ENCODE measurements at places on chromosomes 5 and 9.

- no peak for DNase-seq
Observed at GRCh38 chr5:114977979-114978573, 191.6 kb downstream of the TRIM36 start.

GRCh38 chr5:155773680-155774079, 553.3 kb upstream of the SGCD start:
- no peak for DNase-seq

- DNase-seq: peak; percentile 80
Observed at GRCh38 chr5:88675708-88676636, 207.0 kb downstream of the MEF2C start.

DNA sequence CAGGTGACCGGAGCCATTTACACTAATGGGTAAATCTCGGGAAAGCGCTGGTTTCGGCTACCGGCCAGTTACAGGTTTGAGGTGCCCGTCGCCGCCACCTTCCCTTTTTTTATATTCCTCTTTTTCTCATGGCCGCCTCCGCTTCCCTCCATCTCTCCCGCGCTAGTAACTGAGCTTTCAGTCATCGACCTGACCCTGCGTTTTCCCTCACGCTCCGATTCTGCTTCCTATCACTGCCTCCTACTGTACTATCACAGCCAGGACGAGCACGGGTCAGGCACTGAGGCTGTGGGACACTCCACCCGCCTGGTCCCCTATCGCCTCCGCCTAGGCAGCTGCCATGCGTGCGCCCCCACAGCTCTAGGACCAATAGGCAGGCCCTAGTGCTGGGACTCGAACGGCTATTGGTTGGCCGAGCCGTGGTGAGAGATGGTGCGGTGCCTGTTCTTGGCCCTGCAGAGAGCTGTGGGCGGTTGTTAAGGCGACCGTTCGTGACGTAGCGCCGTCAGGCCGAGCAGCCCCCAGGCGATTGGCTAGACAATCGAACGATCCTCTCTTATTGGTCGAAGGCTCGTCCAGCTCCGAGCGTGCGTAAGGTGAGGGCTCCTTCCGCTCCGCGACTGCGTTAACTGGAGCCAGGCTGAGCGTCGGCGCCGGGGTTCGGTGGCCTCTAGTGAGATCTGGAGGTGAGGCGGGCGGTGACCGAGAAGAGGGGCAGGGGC, at the start of gene HMGCR:
HMGCR (plus strand) TSS at position 606 of the 722 bp plus-strand sequence. CDS start 5,386 bp downstream, outside the sequence.
- peak; percentile 94 for DNase-seq

DNA sequence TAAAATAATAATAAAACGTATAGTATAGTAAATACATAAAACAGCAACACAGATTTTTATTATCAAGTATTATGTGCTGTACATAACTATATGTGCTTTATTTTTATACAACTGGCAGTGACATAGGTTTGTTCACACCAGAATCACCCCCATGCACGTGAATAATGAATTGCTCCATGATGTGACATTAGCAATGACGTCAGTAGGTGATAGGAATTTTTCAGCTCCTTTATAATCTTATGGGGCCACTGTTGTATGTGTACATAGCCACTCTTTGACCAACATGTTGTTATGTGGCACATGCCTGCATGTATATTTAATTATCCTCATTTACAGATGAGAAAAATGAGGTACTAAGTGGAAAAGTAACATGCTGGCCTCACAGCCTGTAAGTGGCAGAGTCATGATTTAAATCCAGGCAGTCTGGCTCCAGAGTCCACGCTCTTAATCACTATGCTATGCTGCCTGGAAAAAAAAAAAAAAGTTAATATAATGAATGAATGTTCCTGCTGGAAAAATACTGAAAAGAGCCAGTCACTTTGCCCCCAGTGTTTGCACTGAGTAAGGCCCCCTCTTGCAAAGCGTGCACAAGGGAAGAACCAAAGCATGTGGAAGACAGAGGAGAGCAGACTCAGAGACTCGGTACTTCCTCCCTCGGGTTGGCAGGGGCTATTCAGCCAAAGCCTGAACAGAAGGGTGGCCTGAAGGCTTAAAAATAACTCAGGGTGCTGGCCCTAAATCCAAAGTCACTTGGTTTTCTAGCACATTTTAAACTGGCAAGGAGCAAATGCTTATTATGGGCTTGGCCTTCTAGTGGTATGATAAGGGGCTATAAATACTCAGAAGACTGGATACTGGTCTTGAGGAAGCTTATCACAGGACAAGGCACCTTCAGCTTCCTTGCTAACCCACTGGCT, 206.8 kb downstream of the GLIS3 start:
- no peak for DNase-seq

- DNase-seq: no peak
Observed at GRCh38 chr5:141882594-141883183, 4.5 kb upstream of the PCDH1 start.

DNA sequence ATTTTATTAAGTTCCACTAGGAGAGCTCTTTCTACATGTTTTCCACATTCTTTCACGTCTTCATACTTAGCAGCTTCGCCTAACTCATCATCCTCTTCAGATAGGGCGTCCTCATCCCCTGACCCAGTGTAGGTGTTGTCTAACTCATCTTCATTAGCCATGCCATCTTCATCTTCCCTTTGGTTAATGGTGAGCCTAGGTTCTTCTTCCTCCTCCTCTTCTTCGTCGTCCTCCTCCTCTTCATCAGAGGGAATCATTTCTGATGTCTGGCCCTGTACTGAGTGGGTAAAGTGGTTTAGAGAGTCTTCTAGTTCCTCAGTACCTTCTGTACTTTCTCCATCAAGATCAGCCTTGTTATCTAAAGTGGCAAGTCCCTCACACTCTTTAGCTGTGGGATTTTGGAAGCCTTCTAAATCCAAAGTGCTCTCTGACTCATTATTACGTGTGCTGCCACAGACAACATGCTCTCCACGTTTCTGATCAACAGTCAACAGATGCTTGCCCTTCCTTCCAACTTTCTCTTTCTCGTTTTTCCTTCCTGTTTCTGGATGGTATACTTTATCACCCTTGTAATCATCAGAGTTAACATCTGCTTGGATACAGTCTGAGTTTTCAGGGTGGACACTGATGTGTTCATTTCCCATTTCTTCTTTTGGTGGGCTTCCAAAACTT, 31.1 kb downstream of the TUT7 start:
- no peak for DNase-seq

GRCh38 chr9:108551030-108551841, 304.6 kb downstream of the ACTL7B start:
- no peak for DNase-seq

GRCh38 chr5:57302164-57302563, 128.3 kb downstream of the GPBP1 start:
- no peak for DNase-seq

GRCh38 chr5:32551865-32552264, 33.5 kb upstream of the SUB1 start:
- no peak for DNase-seq

DNA sequence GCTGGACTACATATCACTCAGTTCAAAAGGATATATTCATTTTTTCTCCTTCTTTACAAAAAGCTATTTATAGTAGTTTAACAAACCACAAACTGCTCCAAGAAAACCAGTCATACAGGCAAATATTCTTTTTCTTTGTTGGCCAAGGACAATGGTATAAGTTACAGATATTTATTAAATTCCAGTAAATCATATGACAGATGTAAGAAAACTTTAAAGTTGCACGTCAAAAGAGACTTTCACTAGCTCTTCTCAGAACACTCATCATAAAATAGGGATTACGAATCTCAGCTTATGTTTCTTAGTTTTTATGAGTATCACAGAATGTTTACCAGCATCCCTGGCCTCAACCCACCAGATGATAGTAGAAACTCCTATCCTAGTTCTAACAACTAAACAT, 67.2 kb downstream of the ANKRD31 start:
- no peak for DNase-seq

GRCh38 chr9:130913599-130914416, 17.2 kb upstream of the QRFP start:
- no peak for DNase-seq

DNA sequence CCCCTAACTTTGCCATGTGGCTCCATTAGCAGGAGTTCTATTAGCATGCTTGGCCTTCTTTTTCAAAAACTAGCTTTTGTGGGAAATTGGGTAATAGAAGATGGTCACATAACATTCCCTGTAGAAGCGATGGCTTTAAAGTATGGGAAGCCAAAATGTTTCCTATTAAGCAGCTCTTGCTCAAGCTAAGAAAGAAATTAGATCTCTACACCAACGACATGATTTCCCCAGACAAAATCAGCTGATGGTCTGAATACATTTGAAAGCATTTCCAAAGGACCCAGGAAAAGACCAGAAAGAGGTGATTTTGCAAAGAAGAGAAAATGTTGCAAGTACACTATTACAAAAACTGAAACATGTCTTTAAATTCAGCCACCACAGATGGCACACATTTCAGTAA, 4.8 kb upstream of the NFIL3 start:
- DNase-seq: no peak

GRCh38 chr9:132381966-132382541, 24.6 kb downstream of the TTF1 start:
- DNase-seq: no peak

GRCh38 chr5:132641241-132641723, 16.7 kb upstream of the IL13 start:
- DNase-seq: no peak

- DNase-seq: no peak
Observed at GRCh38 chr5:170275376-170275994, 22.1 kb downstream of the LCP2 start.

DNA sequence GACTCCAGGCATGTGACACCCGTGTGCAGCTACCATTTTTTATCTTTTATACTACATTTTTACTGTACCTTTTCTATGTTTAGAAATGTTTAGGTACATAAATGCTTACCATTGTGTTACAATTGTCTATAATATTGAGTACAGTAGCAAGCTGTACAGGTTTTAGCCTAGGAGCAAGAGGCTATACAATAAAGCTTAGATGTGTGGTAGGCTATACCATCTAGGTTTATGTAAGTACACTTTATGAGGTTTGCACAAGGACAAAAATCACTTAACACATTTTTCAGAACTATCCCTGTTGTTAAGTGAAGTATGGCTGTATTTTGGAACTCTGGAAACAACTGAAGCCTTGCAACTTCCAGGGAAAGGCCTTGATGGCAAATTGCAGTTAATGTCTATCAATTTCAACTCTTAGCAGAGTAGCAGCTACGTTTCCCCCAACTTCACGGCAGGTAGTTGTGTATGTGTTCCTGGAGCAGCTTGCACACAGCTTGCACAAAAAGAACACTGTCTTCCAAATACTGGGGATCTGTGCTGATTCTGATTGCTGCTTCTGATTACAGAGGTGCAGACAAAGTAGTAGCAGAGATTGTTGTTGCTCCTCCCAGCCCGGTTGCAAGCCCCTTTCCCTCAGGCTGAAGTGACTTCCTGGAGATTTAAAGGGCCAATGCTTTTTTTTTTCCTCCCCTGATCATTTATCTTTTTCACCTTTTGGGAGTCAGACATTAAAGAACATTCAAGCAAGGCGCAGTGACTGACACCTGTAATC, 30.0 kb downstream of the SIL1 start:
- no peak for DNase-seq

DNA sequence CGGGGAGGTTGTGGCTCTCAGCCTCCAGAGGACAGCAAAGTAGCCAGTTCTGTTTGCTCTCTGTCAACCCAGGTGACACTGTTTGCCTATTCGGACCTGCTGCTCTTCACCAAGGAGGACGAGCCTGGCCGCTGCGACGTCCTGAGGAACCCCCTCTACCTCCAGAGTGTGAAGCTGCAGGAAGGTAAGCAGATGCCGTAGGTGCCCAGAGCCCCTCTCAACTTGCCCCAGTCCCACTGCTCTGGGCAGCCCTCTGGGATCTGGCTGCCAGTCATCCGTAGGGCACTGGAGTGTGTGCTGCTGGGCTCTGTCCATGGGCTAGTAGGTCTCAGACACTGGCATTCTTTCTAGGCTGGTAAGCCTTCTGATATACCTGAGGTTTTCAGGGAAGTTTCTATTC, 59.3 kb downstream of the RGS3 start:
- no peak for DNase-seq

DNA sequence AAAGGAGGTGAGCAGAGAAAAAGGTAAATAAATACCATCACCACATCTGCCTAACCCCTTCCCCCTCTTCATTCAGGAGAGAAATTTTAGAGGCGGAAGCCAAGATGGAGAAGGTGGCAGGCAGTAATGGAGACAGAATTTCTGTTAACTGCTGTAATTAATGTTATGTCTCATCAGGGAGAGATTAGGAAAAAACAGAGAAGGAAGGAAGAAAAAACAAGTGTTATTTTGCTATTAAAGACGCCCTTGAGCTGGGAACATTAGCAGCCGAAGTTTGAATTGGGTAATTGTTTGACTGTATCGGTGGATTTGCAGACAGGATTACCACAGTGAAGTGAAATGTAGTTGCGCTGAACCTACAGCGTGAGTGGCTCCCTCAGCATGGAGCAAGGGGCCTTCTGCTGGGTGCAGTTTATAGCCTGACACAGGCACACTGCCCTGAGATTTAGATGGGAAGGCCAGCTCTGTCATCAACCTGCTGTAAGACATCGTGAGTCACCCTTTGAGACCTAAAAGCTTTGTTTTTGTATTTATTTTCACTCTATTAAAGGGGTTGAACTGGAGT, 136.3 kb downstream of the ASTN2 start:
- no peak for DNase-seq

DNA sequence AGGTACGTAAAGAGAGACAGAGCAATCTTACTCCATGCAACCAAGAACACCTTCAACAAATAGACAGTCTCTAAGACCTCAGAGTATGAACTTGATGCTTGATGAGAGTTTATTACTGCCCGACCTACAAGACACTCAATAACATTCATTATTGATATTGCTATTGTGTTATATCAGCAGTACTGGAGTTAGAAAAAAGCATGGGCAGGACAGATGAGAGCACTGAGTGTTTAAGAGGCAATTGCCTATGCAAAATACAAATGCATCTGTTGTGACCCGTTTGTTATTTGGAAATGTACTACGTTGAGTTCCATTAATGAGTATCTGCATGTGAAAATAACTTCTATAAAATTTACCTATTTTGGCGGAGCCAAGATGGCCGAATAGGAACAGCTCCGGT, 8.1 kb upstream of the MARCOL start:
- DNase-seq: no peak

DNA sequence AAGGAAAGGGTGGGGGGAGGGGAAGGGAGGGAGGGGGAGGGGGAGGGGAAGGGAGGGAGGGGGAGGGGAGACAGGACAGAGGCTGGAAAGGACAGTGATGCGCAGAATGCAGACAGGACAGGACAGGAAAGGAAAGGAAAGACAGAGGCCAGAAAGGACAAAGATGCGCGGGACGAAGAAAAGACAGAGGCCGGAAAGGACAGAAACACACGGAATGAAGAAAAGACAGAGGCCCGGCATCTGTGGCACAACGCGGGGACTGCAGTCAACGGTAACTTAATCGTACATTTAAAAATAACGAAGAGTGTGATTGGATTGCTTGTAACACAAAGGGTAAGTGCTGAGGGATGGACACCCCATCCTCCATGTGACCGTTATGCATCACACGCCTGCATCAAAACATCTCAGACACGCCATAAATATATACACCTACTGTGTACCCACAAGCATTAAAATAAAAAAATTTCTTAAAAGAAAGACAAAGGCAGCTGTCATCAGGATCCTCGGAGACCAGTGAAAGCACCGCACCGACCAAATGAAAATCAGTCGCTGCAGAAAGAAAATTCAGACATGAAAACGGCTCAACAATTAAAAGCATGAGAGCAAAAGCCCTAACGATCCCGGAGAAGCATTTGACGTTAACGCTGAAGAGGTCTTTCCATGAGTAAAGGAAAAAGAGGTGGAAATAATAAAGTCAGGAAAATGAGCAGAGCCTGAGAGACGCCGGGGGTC, 52.9 kb upstream of the EXOC3 start:
- no peak for DNase-seq

- DNase-seq: no peak
Observed at GRCh38 chr5:580436-580835, 31.7 kb upstream of the CEP72 start.

GRCh38 chr5:7884491-7885267, 15.7 kb downstream of the MTRR start:
- no peak for DNase-seq

All from SK-N-MC (cell line).